ENCODE measurements at places on chromosomes 6 and 20. TPM values are rescaled to one million over a fixed set of nuclear protein-coding genes. Genes with fewer than 3 reads are reported as not detected.

Gene GINS1
- polyA plus RNA-seq, result 5.1 TPM

Gene RPRD1B
- polyA plus RNA-seq, result 13.3 TPM

Gene ZKSCAN3
- polyA plus RNA-seq, result 2.6 TPM

Gene DPPA5
- polyA plus RNA-seq, result not detected

Gene ENPP5
- polyA plus RNA-seq, result not detected

Gene RBM24
- 0.20 TPM for polyA plus RNA-seq

Gene PRSS16
- 0.07 TPM for polyA plus RNA-seq

Gene EPPIN
- polyA plus RNA-seq, result not detected

Gene CDC25B
- polyA plus RNA-seq, result 41.5 TPM

DNA sequence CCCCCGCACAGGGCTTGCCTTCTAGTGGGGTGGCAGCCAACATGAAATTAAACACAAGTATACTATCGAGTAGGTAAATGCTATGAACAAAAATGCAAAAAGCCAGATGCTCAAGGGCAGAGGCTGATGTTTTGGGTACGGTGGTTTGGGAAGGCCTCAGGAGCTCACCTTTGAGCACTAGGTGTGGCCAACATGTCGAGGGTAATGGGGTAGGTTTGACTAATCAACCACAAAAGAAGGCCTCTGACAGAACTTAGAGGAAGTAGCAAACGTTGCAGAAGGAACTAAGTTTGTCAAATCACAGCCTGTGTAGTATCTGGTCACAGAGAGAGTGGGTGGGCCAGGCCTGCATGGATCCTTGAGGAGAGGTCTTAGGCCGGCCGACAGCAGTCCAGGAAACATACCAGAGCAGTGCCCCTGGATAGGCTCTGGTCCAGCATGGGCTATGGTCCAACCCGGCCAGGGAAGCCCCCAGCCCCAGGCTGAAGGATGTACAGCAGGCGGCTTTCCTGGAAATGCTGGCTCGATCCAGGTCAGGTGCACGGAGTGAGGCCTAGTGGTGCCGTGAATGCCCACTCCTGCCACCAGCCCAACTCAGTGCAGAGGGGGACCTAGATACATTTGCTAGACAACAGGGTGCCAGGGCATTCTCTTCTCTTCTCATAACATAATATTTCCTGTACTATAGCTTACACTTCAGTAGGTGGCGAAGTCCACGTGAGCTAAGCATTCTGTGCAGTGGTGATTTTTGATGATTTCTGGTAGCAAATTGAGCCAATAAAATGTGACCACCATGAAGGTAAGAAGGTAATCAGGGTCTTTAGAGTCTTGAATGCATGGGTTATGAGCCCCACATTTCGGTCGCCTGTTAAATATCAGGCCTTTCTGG, 56.3 kb upstream of the CD93 start:
- no peak for DNase-seq

GRCh38 chr20:4913147-4913546, 88.2 kb downstream of the SLC23A2 start:
- no peak for DNase-seq

DNA sequence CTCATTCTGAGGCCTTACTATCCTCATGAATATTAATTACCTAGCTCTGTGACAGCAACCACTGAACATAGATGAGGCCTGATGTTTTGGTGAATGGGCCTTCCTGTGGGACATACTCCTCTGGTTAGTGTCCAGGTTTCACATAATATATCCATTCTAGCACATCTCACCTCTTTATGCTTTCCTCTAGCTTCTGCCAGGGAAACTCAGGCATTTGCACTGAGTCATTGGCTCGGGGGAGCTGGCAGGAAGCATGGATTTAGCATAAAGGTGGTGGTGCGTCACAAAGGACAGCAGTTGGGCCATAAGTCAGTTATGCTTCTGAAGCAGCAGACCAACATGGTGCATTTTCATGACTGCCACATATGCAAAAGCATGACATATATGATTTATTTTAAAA, 37.5 kb upstream of the TMEM170B start:
- DNase-seq, result no peak

DNA sequence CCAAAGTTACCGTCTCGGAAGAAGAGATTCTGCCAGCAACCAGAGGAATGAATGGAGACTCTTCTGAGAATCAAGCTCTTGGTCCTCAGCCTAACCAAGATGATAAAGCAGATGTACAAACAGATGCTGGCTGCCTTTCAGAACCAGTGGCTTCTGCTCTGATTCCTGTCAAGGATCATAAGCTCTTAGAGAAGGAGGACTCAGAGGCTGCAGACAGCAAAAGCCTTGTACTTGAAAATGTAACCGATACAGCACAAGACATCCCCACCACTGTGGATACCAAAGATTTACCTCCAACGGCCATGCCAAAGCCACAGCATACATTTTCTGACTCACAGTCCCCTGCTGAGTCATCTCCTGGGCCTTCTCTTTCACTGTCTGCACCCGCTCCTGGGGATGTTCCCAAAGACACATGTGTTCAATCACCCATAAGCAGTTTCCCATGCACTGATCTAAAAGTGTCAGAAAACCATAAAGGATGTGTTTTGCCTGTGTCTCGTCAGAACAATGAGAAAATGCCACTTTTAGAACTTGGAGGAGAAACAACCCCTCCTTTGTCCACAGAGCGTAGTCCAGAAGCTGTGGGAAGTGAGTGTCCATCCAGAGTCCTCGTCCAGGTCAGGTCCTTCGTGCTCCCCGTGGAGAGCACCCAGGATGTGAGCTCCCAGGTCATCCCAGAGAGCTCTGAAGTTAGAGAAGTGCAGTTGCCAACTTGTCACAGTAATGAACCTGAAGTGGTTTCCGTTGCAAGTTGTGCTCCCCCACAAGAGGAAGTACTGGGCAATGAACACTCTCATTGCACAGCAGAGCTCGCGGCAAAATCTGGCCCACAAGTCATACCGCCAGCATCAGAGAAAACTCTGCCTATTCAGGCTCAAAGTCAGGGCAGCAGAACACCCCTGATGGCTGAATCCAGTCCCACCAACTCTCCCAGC, 109.6 kb downstream of the RTN4IP1 start:
- no peak for DNase-seq

GRCh38 chr20:57409316-57409671, 18.1 kb downstream of the RBM38 start:
- peak; percentile 90 for DNase-seq

DNA sequence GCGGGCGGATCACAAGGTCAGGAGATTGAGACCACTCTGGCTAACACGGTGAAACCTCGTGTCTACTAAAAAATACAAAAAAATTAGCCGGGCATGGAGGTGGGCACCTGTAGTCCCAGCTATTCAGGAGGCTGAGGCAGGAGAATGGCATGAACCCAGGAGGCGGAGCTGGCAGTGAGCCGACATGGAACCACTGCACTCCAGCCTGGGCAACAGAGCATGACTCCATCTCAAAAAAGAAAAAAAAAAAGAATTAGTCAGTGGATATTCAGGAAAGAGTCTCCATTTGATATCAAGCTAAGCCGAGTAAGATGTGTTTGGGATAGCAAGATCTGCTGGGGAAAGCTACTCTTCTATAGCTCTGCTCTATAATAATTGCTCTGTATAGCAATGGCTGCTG, 41.0 kb downstream of the MOCS1 start:
- DNase-seq, result no peak

DNA sequence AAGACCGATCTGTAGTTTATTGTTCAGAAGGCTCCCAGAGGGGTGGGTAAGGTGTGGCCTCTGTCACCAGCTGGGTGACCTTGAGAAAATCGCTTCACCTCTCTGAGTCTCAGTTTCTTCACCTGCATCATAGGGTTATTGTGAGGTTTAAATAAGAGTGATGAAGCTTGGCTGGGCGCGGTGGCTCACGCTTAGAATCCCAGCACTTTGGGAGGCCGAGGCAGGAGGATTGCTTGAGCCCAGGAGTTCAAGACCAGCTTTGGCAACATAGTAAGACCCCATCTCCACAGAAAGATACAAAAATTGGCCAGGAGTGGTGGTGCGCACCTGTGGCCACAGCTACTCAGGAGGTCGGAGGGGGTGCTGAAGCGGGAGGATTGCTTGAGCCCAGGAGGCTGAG, 36.0 kb downstream of the VSTM2L start:
- DNase-seq, result no peak

DNA sequence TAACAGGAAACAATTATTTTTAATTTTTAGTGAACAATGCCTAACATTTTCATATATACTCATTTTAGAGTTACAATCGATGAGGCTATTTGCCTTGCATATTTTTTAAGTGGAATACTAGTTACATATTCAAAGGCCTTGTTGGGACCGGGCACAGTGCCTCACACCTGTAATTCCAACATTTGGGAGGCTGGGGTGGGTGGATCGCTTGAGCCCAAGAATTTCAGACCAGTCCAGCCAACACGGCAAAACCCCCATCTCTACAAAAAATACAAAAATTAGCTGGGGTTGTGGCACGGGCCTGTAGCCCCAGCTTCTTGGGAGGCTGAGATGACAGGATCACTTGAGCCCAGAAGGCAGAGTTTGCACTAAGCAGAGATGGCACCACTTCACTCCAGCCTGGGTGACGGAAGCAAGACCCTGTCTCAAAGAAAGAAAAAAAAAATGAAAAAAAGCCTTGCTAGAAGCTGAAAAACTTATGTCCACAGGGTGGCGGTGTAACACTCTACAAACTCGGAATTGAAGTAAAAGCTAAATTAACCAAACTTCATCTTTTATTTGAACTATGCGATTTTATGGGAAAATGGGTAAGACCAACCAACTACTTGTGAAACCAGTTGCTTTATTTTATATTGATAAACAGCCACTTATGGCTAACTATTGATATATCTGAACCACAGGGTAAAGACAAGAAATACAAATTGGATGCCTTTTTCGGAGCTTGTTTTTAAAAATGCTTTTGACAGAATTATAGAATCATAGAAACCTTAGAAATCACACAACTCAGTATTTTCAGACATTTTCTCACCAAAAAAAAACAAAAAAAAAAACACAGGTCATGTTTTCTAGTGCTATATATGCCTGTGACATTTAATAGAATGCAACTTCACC, 24.1 kb upstream of the ROS1 start:
- DNase-seq, result peak; percentile 21

DNA sequence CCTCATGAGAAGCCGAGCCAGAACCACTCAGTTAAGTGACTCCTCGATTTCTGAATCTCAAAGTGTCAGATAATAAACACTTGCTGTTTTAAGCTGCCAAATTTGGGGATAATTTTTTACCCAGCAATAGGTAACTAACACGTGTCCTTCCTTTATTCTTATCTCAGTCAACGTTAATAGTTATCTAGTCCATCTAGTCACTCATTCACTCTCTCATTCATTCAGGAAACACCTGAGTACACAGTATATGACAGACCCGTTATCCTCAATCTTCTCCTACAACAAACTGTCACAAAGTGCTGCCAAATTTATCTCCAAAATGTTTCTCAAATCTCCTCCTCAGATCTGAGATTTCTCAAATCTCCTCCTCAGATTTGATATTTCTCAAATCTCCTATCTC, 13.1 kb downstream of the FAM184A start:
- DNase-seq, result no peak

- no peak for DNase-seq
These were observed 94.7 kb downstream of the CLIC5 start for GRCh38 chr6:45920819-45921511.

DNA sequence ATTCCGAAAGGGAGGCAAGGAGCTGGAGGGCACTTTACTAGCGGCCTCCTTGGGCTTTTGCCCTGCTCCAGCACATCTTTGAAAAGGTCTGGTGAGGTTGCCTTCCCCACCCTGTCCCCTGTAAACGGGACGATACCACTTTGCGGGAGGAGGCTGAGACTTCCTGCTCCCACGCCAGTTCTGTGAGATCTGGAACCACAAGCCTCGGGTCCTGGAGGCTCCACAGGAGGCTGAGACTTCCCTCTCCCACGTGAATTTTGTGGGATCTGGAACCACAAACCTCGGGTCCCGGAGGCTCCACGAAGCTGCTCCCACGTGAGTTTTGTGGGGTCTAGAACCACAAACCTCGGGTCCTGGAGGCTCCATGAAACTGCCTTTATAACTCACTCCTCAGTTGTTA, 209.3 kb downstream of the DLL1 start:
- no peak for DNase-seq

- no peak for DNase-seq
These were observed 86.5 kb upstream of the CST7 start for GRCh38 chr20:24862606-24863005.

GRCh38 chr20:53750827-53751619, 157.4 kb upstream of the ZNF217 start:
- peak; percentile 70 for DNase-seq

GRCh38 chr20:22720206-22720605, 135.8 kb upstream of the FOXA2 start:
- DNase-seq, result no peak

DNA sequence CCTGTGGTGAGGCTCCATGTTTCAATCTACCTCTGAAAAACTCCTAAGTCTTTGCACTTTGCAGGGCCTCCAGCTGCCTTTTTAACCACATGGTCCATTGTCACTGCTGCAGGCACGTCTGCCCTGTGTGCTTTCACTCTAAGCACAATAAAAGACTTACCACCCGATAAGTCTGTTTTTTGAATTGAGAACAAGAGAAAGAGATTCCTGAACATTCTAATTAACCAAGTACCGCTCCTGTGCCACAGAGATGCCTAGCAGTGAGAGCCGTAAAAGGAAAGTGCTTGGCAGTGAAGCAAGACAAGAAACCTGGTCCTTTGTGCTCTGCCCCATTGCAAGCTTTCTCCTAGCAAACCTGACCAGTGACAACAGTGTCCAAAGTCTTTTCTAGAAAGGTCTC, 487.6 kb upstream of the FLRT3 start:
- no peak for DNase-seq
